ENCODE measurements at places on chromosomes 5 and 9.

- no peak for DNase-seq
Observed at GRCh38 chr9:78668148-78668832, 371.4 kb downstream of the PSAT1 start.

DNA sequence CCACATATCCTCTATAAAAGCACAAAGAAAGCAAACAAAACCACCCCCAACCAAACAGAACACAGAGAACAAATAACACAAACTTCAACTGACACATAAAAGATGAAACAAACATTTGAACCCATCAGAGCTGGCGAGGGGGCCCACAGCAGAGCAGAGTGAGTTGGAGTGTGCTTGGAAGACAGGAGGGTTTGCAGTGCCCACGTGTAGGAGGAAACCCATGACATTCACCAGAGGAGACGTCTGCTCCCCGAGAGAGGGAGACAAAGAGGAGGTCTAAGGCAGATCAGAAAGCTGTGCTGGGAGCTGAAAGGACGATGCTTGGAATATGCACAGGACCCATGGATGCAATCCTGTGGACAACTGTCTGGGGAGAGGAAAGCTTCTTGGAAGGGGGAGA lies 27.0 kb downstream of the MRPL36 start:
- DNase-seq: no peak

- no peak for DNase-seq
Observed at GRCh38 chr5:65611524-65611923, 12.6 kb downstream of the TRIM23 start.

- DNase-seq: no peak
Observed at GRCh38 chr5:121105921-121106320, 641.8 kb downstream of the PRR16 start.

DNA sequence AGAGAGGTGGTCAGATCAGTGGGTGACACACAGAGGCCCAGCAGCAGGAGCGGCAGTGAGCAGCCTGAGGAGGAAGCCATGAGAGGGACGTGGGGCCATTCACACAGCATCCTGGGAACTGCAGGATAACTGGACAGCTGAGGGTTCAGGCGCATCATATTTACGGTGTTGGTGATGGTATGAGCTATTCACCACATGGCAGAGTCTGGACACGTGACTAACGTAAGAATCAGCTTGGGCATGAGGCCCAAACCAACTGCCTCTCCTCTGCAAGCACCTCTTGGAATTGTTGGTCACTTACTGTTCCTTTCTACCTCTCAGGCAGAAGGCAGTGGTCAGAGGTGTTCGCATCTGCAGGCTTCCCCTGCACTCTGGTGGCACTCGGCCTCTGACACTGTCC lies 141.1 kb downstream of the ENTREP1 start:
- no peak for DNase-seq

- DNase-seq: no peak
Observed at GRCh38 chr5:111859533-111860270, 102.7 kb upstream of the NREP start.

- DNase-seq: no peak
Observed at GRCh38 chr5:34660444-34660843, 4.3 kb downstream of the RAI14 start.
